ENCODE measurements at places on chromosomes 5 and 9. TPM values are rescaled to one million over a fixed set of nuclear protein-coding genes. Genes with fewer than 3 reads are reported as not detected.

GRCh38 chr5:80125022-80125961 lies 90.1 kb downstream of the THBS4 start:
- no peak for DNase-seq

LRRTM2 gene
- total RNA-seq = 0.59 TPM

- no peak for DNase-seq
Observed at GRCh38 chr9:14301006-14301405, 12.9 kb downstream of the NFIB start.

GRCh38 chr9:2808105-2808504 lies 35.8 kb downstream of the PUM3 start:
- DNase-seq = no peak

NXNL2 gene
- not detected for total RNA-seq

- no peak for DNase-seq
Observed at GRCh38 chr5:108636135-108636853, 111.4 kb upstream of the FER start.

GRCh38 chr5:168946363-168946762 lies 354.6 kb downstream of the SLIT3 start:
- DNase-seq = peak; percentile 31

- no peak for DNase-seq
Observed at GRCh38 chr9:122005597-122005996, 87.5 kb downstream of the TTLL11 start.

- DNase-seq = no peak
Observed at GRCh38 chr5:37810311-37810710, 29.5 kb downstream of the GDNF start.

GRCh38 chr5:150009671-150010387 lies 9.3 kb downstream of the HMGXB3 start:
- no peak for DNase-seq
